ENCODE measurements at places on chromosomes 4 and X.

GRCh38 chr4:103075435-103075893, 1.1 kb downstream of the SLC9B2 start:
- DNase-seq: peak; percentile 44

DNA sequence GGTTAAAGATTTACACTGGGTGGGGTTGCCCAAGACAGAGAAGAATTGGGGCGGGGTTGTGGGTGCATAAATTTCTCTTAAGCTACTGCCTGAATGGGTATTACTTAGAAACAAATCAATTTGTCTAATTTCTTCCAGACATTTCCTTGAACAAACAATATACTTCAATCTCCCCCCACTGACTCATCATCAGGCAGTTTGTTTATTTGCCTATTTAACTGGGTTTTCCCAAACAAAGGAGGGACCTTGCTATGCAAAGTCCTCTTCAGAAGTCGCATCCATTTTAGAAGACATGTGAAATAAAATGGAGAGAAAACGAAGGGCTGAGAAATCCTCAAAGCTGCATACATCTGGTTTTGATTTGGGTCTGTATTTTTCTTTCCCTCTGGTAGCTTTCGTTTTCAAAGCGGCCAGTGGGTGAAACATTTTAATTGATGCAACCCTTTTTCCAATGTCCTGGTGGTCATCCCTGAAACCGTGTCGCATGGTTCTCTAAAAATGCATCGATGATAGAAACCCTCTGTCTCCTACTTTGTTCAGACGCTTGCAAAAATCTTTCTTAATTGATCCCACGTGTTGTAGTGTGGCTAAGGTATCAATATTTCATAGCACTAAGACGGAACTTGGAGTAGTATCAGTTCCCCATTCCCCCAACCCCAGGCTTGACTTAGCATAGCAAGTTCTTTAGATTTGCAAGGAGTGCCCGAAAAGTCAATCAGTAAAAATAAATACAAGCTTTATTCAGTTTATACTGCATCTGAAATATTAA, 115.1 kb upstream of the MXRA5 start:
- no peak for DNase-seq

DNA sequence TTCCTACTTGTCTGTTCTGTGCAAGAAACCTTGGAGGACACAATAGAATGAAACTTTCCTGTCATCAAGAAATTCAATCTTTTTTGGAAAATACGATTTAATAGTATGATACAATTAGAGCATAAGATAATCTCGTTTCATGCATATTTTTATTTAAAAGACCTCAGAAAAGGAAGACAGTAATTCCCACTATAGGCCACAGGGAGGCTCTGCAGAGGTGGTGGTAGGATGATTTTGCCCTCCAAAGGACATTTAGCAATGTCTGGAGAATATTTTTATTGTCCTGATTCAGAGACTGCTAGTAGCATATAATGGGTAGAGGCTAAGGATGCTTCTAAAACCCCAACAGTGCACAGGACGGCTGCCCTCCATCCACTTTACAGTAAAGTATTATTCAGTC, 68.7 kb downstream of the PAK3 start:
- peak; percentile 1 for DNase-seq

- no peak for DNase-seq
These were observed 25.4 kb upstream of the VSIG1 start for GRCh38 chrX:108019382-108019875.

GRCh38 chr4:107449611-107450369, 270.2 kb downstream of the PAPSS1 start:
- no peak for DNase-seq

GRCh38 chr4:169050881-169051760, 41.1 kb upstream of the CBR4 start:
- DNase-seq: no peak

DNA sequence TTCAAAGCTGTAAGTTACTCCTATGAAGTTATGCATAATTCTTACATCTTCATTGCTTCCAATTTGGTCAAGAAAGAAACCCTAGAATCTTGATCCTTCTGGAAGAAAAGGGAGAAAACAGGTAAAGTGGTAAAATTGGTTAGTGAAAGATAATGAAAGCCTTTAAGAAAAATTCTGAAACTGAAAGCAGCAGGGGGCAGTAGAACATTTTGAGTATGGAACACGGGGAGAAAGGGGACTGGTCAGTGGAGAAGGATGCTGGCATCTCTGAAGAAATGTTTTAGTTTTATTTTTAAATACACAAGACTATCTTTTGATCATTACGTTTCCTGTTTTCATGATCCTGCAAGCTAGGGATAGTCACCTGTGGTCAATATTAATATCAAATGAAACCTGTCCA, 54.3 kb downstream of the SLIT2 start:
- no peak for DNase-seq

DNA sequence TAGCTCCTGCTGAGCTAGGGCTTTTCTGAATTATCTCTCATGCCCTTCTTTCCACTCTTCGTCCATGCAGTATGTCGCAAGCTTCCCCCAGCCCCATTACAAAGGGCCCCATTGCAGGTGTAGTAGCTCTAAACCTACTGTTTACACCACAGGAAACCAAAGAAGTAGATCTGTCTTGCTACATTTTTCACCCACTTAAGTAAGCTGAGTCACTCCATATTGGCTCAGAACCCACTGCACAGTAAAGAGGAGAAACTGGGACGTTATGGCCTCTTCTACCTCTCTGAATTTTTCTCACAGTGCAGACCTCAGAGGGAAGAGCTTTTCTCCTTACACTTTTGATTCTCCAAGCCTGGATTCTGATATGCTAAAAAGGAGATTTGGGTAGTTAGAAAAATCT, 200.2 kb downstream of the SMARCA1 start:
- DNase-seq: no peak

GRCh38 chr4:26407476-26407875, 82.8 kb downstream of the CCKAR start:
- DNase-seq: no peak

DNA sequence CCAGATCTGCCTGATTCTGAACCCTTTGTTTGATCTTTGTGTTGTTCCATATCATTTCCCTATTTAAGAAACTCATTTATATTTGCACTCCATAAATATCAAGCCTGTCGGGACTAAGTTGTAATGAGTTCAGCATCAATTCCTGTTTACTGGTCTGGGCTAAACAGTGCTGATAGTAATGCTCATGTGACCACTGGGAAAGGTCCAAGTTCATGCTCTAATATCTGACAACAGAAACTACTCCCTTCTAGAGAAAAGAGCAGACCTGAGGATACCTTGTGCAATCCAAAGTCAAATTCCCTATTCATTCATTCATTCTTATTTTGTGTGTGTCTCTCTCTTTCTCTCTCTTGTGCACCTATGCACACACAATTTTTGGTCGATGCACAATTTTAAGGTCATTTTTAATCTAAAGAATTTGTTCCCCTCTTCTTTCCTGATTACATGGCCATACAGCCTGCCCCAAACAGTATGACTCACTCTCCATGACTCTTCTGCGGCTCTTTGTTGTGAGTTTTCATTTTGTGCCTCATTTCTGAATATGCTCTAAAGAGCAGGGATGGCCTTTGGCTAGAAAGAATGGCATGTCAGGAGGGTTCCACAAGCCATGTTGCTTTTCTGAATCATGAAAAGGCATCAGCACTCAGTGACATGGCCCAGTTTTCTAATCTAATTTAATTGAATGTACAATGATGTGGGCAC, 664.3 kb downstream of the RPA4 start:
- DNase-seq: no peak

GRCh38 chr4:109472343-109472761, 38.7 kb downstream of the SEC24B start:
- no peak for DNase-seq

GRCh38 chr4:70908993-70909556, 6.9 kb downstream of the MOB1B start:
- DNase-seq: no peak

GRCh38 chrX:19195243-19195610, 73.0 kb upstream of the ADGRG2 start:
- DNase-seq: no peak

GRCh38 chr4:156193106-156193505, 239.4 kb upstream of the CTSO start:
- no peak for DNase-seq

- DNase-seq: no peak
These were observed 13.1 kb downstream of the HSD17B13 start for GRCh38 chr4:87309625-87310024.

DNA sequence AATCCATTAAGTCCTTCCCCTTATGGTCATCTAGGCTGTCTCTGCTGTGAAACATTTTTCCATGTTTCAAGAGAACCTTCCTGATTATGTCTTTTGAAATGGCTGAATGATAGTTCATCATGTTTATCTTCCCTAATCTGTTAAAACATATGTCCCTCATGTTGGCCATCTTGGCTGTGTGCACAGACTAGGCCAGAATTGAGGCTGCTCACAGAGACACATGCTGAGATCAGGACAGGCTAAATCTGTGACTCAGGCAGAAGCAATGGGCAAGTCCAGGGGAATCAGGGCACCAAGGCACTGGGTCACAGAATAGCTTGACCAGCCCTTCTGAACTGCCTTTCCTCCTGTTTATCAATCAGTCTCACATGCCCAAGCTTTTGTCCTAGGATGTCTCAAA, 78.3 kb downstream of the FHDC1 start:
- no peak for DNase-seq

GRCh38 chrX:43586830-43587229, 69.3 kb upstream of the MAOA start:
- DNase-seq: no peak

DNA sequence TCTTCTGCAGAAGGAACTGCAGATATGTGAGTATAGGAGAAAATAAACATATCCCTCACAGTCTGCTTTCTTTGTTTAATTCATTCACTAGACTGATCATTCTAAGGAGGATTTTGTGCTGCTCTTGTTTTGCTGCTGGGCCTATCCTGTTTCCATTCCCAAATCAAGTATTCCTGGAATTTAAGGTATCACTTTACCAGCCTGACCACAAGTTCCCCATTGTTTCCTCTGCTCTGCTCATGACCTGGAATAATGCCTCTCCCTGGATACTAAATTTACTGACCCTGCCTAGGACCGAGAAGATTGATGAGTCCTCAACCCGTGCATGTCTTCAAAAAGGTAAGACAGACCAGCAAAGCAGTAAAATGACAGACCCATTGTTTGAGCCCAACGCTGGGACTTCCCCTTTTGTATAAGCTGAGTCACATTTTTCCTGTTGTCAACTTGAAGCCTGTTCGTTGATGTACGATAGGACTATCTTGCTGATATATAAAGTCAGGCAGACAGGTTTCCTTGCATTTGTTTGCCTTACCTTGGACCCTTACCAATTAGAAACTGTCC, 85.5 kb upstream of the TET2 start:
- no peak for DNase-seq

DNA sequence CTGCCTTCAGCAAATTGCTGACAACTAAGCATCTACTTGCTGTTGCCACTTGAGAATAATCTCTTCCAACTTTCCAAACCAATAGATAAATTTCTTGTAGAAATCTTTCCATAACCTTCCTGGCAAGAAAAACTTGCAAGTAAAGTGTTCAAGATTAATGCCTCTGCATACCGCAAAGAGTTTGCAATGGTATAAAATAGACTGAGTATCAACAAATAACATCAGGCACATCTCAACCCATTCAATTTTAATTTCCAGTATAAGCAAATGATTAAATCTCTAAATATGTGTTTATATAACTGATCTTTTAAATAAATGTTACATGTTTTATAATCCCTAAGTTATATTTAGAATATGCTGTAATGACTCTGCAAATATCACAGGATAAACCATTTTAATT, 275.2 kb upstream of the AGA start:
- no peak for DNase-seq

DNA sequence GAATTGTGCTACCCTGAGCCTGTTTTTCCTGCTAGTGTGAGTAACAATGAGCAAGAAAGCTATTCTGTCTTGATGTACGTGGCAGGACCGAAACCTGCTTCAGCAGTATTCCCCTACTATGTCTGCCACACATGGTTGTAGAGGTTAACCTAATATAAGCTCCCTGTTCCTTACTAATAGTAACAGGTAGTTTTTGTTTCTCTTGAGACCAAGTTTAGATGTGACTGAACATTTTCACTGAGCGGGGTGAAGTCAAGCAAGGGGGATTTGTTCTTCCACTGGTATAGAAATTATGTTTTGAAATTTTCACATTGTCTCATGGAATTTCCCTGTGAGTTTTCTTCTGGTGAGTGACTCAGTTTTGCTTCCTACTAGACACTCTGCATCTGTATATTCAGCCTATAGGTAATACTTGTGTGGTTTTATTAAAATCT, 37.3 kb downstream of the RRAGB start:
- no peak for DNase-seq

- DNase-seq: no peak
These were observed 124.5 kb downstream of the EFNB1 start for GRCh38 chrX:68953331-68953730.

- no peak for DNase-seq
These were observed 29.3 kb upstream of the GPR101 start for GRCh38 chrX:137062915-137063617.

DNA sequence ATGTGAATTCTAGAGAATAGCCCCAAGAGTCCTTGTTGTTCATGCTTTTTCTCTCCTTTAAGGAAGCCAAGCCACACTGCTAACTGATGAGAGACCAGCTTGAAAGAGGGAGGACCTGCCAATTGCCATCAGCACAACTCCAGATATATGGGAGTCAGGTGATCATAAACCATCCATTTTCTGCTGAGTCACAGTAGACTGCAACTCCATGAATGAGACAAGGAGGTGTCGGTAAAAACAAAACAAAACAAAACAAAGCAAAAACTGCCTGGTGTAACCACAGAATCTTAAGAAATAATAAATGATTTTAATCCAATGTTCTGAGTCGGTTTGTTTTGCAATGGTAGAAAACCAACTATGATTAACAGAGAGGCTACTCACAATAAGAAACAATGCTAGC, 837.3 kb downstream of the PCDH7 start:
- DNase-seq: no peak

DNA sequence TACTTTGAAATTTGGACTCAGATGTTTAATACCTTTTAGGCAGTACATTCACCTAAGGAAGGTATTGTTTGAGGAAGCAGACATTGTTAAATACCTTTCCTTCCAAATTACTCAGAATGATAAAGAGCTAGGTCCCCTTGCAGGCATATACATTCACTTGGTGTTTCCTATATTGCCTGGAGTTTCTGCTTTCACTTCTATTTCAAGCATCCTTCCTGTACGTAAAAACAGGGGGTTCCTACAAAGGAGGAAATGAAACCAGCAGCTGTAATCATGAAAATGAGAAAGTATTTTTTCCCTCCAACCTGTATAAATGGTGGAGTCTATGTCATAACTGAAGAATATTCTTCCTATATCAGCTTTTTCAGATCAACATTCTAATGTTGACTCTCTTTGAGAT, 90.4 kb upstream of the RASGEF1B start:
- DNase-seq: no peak

DNA sequence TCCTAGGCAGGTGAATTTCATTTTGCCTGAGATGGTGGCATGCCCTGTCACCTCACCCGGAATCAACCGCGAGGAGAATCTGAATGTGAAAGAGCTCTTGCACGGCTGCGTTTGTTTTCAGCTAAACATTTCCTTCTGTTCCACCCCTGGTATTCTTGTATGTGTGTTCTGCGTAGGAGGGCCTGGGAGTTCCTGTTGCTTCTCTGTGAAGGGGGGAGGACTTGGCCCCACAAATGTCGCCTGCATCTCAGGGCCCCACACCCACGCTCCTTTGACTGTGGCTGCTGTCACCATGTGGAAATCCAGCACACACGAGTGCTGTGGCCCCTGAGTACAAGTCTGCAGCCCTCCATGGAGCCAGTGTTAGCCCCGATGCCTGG, 45.8 kb upstream of the CLCN4 start:
- no peak for DNase-seq

All from HuH-7 (cell line).